T-helper 1 cell (primary cell): ENCODE measurements at places on chromosomes 5 and 9.

DNA sequence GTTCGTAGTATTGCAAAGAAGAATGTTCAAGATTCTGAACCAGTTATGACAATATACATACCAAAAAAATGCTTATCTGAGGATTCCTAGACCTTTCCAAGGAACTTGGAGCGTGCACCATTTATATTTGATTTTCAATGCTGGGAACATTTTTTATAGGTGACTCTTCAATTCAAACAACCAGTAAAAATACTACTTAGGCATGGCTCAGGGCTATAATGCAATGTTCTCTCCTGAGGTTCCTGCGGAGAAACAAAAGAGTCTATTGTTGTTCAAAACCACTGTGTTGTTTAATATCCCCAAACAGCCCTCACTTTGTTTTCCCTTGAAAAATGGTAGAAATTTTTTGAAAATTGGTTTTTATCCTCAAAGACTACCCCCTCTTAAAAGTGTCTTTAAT, 335.7 kb upstream of the IZUMO3 start:
- no peak for DNase-seq

GRCh38 chr5:94524841-94525697, 93.3 kb downstream of the KIAA0825 start:
- no peak for DNase-seq

- no peak for DNase-seq
These were observed 83.7 kb downstream of the MYO10 start for GRCh38 chr5:16852251-16853005.

DNA sequence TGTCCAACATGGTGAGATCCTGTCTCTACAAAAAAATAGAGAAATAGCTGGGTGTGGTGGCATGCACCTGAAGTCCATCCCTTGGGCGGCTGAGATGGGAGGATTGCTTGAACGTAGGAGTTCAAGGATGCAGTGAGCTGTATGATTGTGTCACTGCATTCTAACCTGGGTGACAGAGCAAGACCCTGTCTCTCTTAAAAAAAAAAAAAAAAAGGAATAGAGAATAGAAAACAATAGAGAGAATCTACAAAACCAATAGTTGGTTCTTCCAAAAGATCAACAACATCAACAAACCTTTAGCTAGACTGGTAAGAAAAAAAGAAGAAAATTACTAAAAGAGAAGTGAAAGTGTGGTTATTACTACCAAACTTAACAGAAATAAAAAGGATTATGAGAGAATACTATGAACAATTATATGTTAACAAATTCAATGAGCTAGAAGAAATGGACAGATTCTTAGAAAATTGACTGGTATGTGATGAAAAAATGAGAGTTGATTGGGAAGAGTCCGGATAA, 8.1 kb upstream of the SLC38A9 start:
- no peak for DNase-seq

DNA sequence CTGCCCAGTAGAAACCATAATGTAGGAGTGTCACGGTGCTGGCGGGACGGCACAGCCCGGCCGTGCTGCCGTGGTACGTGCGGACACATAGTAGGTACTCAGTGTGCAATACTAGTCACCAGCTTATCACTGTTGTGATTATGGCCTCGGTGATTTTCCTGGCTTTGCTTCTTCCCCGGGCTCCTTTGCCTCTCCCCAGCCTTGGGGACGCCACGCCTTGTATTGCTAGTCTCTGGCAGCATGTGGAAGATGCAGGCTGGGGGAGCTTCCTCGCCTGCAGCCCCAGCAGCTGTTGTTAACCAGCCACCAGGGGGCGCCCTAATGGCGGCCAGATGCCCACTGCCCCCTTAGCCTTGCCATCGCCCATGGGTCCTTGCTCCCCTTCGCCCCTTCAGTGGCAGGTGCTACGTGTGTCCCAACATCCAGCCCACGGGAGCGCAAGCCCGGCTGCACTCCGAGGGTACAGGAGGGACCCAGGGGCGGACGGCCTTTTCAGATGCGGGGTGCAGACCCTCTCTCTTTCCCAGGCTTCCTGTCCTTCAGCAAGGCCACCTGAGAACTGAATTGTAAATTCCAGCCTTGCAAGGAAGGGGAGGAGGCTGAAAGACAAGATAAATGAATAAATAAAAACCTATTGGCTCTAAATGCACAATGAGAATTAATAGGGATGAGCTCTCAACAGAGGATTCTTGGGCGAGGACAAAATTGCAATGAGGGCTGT, 8.0 kb downstream of the NTNG2 start:
- peak; percentile 48 for DNase-seq

- no peak for DNase-seq
These were observed 1035.3 kb downstream of the CDH12 start for GRCh38 chr5:21817668-21818369.

DNA sequence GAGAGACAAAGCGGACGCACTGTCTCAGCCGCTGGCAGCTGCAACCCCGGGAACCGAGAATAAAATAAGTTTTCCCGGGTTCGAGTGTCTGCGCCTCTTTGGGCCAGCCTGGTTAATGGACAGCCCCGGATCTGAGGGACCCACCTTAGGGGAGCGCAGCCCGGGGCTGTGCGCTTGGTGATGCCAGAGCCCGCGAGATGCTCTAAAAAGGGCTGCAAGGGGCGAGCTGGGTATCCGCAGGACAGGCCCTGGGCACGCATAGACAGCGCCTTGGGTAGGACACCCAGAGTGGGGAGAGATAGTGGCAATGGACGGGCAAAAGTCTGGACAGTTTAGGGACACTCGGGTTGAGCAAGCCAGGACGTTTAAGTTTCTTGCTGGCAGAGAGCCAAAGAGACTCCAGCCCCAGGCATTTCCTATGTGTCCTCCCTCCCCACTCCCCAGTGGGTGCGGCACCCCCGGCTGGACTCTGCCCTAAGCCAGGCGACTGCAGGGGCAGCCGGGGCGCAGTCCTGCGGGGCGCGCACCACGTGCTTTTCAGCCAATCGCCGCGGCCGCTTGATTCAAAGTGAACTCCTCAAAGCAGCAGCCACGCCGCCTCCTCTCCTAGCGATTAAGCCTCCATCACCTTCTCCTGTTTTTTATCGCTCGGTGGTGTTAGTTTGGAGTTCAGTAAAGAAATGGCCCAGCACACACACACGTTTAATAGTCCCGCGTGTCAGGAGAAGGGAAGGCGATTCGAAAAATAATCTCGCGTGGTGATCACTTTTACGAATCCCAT, 616 bp upstream of the ENC1 start:
- no peak for DNase-seq

- DNase-seq, result no peak
These were observed 14.7 kb downstream of the MTAP start for GRCh38 chr9:21817176-21817575.
